ENCODE measurements at places on chromosomes 1 and 21.

DNA sequence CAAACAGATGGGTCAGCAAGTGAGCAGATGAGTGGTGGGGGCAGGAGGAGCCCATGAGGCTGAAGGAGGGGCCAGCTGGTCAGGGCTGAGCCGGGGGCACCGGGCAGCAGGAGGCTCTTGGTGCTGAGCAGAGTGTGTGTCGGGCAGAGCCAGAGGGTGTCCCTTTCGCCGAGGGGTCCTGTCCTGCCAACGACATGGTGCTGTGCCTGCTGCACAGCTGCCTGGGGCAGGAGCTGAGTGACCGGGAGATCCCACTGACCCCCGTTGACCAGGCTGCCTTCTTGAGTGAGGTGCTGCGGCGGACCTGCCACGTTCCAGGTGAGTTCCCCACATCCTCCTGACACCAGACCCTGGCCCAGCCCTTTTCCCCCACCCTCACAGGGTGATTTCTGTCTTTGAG is 27.5 kb downstream of the HYI start:
- no peak for DNase-seq

DNA sequence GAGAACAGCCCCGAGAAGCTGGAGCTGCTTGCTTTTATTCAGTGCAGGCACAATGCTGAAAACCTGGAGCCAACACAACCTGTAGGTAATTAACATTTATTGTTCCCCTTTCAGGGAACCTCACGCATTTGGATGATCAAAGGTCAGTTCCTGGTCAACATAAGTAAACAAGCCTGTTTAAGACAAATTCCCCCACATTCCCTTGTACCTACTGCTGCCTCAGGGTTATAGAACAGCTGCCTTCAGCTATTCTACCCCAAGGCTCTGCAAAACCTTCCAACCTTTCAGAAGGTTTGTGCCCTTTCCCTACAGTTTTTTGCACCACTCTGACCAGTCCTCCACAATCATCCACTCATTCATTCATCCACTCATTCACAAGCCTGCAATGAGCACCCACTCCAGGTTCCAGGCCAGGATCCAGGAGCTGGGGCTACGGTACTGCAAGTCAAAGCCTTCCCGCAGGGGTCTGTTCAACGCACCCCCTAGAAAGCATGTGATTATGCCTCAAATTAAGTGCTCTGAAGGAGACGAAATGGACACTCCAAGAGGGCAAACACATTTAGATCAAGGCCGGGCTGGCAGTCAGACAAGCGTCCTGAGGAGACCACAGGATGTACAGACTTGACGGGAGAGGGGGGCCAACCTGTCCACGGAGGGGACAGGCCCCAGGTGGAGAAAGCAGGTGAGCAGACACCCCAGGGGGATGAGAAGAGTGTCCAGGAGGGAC is 683.9 kb downstream of the MATN1 start:
- no peak for DNase-seq

GRCh38 chr1:2236695-2237677 is 8.9 kb downstream of the SKI start:
- peak; percentile 59 for DNase-seq

DNA sequence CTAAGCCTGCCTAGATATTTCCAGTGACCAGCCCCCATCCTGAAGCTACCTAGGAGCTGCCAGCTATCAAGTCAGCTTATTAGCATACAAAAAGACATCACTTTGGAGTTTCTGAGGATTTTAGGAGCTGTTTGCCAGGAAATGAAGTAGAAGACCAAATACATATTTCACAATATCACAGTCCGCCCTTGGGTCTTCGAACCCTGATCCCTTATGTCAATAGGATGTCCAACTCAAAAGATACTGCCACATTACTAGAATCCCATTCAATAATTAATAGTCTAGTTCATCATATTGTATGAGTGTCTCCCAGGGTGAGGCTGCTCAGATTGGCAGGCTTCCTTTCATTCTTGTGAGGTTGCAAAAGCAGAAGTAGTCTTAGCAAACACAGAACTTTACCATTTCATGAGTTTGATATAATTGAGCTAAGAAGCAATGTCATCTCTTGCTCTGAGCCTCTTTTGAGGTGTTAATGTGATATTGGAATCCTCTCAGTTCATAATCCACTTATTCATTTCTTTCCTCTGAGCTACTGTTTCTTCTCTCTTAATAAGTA is 13.6 kb downstream of the IPO9 start:
- DNase-seq, result no peak

- no peak for DNase-seq
Observed at GRCh38 chr1:222583079-222583478, 6.7 kb downstream of the TAF1A start.

GRCh38 chr1:28233264-28233606 is 406 bp upstream of the DNAJC8 start:
- no peak for DNase-seq

GRCh38 chr21:21963911-21964310 is 965.7 kb downstream of the NCAM2 start:
- no peak for DNase-seq

- DNase-seq, result no peak
Observed at GRCh38 chr1:182032251-182032650, 29.3 kb downstream of the ZNF648 start.

GRCh38 chr21:18370301-18370700 is 33.3 kb downstream of the TMPRSS15 start:
- no peak for DNase-seq

- no peak for DNase-seq
Observed at GRCh38 chr1:6332821-6333220, 60.7 kb downstream of the ACOT7 start.

DNA sequence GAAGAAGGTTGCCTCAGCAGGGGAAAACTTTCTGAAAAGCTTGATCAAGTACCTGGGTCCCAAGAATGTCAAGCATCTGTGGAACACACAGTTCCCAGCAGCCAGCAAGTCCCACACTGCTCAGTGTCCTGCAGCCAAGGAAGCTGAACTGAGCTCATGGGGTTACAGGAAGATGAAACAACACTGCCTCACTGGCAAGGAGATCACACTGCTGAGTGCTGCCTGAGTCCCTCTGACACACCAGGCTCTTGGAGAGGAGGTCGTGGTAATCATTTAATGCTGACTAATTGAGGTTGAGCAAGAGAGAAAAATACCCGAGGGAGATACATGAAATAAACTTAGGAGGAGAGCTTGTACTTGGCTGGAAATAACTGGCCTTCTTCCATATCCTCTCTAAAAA is 75.2 kb downstream of the MPZL1 start:
- no peak for DNase-seq

- no peak for DNase-seq
Observed at GRCh38 chr1:39826583-39826982, 37.9 kb upstream of the BMP8B start.

DNA sequence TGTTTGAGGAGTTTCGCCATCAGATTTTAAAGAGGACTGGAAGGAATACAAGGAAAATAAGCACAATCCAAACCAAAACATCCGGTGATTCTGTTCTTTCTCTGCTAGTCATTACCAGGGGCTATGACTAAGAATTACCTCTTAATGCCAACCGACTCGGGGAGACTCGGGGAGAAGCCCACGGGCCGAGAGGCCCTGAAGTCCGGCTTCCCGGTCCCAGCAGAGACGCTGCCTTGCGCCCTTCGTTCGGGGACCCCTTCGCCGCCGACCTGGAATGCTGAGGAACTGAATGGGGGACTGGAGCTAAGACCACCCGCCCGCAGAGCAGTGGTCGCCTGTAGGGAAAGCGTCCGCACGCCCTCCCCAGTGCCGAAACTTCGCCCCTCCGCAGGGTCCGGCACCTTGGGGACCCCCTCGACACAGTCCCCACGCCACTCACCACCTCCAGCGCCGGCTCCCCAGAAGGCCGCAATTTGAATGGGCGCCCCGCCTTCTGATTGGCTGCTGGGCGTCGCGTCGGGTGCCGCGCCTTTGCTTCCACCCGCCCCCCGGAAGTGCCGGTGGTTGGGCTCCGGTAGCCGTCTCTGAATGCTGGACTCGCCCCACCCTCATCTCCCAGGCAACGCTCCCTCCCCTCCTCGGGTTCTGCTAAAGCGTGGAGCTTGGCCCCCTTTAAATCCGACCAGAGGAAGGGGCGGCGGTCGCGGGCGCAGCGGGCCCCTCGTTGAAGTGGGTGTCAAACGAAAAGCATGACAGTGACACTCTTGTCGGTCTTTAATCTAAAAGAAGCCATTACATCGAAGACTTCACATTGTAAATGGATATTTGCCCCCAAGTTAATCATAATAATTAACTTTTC is at the start of gene KIF14:
TSS of gene KIF14 (minus strand) at position 479 of the 859 bp plus-strand sequence. CDS start 2,028 bp downstream, outside the sequence.
- DNase-seq, result peak; percentile 94

DNA sequence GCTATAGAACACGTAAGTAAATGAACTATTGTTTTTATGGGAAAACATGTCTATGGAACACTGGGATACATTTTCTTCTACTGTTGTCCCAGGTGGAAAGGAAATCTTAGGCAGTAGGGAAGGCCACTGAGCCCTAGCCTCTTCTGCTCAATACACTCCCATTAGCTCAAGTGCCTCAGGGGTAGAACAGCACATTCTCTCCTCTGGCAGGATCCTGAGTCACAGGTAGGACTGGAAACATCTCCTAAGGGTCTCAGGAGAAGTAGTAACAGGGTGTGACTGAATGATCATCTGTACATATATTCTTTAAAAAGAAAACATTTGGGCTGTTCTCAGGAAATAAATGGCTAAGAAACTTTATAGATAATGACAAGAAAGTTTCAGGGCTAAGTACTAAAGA is 175.6 kb upstream of the ESRRG start:
- no peak for DNase-seq

DNA sequence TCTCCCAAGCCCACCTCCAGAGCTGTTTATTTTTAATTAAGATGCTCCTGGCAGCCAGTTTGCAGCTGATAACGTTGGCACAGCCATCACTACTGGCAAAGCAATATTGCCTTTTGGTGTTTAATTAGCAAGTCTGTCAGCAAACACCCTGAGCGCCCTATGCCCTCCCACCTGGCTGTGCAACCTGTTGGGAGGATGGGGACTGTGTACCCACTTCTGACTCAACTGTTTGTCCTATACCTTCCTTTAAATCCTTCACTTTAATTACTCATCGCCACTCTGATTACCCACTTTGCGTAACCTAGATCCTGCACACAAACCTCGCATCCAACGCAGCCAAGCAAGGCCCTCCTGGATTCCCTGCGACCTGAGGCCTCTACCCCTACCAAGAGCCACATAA is 67.1 kb downstream of the BCAR3 start:
- no peak for DNase-seq

- no peak for DNase-seq
Observed at GRCh38 chr1:103461161-103462105, 64.1 kb upstream of the RNPC3 start.

DNA sequence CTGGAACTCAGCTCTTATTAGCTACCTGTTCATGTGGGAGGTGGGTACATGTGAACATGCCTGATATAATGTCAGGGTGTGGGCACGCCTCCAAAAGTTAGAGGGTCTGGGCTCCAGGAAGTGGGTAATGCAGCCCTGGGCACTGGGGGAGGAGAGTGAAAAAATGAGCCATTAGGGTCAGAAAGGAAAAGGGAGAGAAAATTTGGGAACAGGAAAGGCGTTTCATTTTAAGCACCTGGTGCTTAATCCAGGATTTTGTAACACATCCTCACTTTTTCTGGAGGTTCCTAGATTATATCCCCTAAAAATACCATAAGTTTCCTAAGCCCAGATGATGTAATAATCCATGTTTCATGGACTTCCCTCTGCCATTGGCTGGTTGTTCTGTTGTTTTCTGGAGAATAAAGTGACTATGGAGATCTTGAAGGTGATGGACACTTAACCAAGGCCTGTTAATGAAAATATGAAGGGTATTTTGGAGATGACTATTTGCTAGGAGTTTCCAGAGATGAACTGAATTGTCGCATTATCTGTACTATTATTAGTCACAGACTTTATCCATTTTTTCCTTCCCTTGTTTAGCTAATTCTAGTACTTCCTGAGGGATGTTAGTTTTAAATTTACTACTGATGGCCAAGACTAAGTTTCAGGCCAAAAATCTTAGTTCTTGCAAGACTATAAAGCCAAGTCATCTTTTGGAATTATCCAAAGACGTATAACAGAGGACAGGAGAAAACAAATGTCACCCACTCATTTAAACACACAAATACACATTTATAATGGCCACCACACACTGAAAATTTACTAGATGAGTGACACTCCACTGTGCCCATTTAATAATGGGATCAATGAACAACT is 24.4 kb upstream of the TARBP1 start:
- no peak for DNase-seq

- DNase-seq, result no peak
Observed at GRCh38 chr1:238399558-238399957, 508.8 kb upstream of the ZP4 start.

DNA sequence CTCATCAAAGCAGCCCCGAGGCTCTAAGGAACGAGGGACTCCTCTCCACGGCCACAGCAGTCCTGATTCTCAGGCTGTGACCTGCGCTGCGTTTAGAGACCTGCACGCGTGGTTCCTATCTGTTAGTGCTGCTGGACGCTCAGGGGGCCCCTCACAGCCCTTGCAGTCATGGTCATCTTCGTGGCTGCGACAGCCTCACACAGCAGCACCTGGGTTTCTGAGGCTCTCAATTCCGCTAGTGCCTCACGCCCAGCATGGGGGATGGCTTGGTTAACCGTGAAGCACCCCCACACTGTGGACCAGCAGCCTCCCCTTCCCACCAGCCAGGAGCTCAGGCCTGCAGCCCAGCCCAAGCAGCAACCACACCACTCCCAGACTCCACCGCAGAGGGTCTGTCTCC is 7.8 kb downstream of the MORN1 start:
- no peak for DNase-seq
